ENCODE measurements at places on chromosomes 5 and 9.

- DNase-seq, result no peak
These were observed 210.1 kb downstream of the PRDM9 start for GRCh38 chr5:23717486-23717885.

- DNase-seq, result no peak
These were observed 139.3 kb downstream of the FBXL7 start for GRCh38 chr5:15639288-15639687.

- DNase-seq, result no peak
These were observed 118.3 kb downstream of the SLC1A3 start for GRCh38 chr5:36724467-36725332.

GRCh38 chr9:7823651-7824050 lies 24.1 kb upstream of the DMAC1 start:
- DNase-seq, result no peak

DNA sequence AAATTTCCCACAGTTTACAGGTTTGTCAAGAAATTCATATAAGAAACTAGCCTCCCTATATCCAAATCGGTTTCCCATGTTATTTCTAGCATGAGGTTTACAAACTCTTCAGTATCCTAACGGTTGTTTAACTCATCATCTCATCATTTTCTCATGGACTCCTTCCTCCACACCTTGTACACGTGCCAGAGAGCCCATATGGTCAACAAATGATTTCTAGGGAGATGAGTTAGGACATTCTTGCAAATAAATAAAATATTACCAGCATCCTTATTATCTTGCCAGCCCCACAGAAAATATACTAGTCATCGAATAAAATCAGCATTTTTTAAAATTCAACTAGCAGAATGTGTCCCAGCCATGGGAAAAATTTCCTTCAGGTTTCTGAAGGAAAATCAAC lies 285.2 kb downstream of the EBF1 start:
- DNase-seq, result no peak

Measured in activated CD8-positive, alpha-beta memory T cell treated with anti-CD3 and anti-CD28 coated beads for 1 hour (primary cell).